ENCODE measurements at places on chromosomes 5 and 9.

GRCh38 chr5:43730832-43731342 is 127.9 kb downstream of the NNT start:
- DNase-seq = no peak

GRCh38 chr5:58462154-58462553 is 2.3 kb upstream of the PLK2 start:
- no peak for DNase-seq

GRCh38 chr5:66542711-66543110 is 53.5 kb upstream of the MAST4 start:
- no peak for DNase-seq

GRCh38 chr5:103057208-103058130 is 62.5 kb downstream of the GIN1 start:
- DNase-seq = no peak

GRCh38 chr5:108212775-108213346 is 169.0 kb downstream of the FBXL17 start:
- no peak for DNase-seq

Measured in NCI-H460 (cell line).